ENCODE measurements at places on chromosomes 1 and 21.

- no peak for DNase-seq
Measured at GRCh38 chr1:15168479-15168878, 14.9 kb downstream of the TMEM51 start.

DNA sequence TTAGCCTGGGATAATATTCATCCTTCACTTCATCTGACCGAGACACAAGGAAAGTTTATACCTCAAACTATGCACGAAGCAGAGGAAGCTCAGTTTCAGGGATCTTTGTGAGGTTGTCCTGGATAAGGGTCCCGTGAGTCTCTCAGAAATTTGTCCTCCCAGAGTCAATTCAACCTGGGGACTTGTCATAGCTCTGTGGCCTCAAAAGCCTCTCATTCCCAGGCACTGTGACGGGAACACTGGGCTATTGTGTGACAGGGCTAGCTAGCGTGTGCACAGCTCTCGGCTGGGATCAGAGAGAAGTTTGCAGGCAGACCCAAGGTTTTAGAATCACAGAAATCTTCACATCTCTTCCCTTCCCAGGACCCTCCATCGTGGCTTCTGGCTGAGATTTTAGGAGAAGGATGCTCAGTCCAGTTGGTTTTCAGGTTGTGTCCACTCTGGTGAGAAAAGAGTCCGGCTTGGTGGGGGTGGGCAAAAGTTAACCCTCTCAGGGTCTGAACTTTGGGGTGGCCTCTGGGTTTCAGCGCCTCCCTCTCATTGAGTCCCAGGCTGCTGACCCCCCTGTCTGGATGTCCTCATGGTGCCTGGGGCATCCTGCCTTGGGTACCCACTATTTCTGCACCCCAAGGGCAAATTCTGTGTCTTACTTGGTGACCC is 20.4 kb upstream of the LBR start:
- peak; percentile 32 for DNase-seq

DNA sequence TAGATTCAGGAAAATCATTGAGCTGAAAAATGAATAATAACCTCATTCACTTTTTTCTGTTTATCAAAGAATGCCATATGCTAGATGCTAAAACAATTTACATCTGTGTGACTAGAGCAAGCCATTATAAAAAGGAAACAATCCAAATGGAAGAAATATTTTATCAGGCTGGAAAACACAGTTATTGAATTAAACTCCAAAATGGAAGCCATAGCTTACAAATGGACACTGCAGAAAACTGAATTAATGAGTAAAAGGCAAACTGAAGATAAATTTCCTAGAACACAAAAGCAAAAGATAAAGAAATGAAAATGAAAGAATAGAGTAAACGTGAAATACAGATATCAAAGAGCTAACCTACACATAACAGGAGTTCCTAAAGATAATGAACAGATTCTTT is 33.1 kb upstream of the IL10 start:
- DNase-seq: no peak

- no peak for DNase-seq
Measured at GRCh38 chr21:14987370-14988170, 77.2 kb downstream of the NRIP1 start.

- no peak for DNase-seq
Measured at GRCh38 chr1:116325922-116326321, 47.1 kb upstream of the ATP1A1 start.

GRCh38 chr1:28668956-28669723 is 556 bp downstream of the GMEB1 start:
- DNase-seq: peak; percentile 65

DNA sequence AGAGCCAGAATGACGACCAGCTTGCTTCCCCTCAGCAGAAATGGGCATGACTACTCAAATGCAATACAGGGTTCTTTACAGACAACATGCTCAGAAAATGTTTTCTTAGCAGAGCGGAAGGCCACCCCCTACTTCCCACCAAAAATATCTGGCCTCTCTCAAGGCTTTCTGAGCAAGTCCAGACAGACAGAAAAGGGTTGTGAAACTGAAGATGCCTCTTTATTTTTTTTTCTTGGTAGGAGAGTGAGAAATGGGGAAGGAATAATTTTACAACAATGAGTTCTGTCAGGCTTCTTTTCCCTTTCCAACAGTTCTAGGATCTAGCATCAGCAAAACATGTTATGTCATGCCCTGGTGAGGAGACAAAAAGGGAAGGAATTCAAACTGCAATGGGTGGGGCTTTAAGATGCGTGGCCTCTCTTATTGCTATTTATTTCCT is 172.0 kb upstream of the CAMK1G start:
- DNase-seq: no peak
